Central memory CD8-positive, alpha-beta T cell (primary cell): ENCODE measurements at places on chromosomes 2 and 18.

- no peaks in the 10 kb centered on the region for H3K36me3 ChIP-seq
- H3K4me3 ChIP-seq: no peak overlapping the region
- no peak overlapping the region for H3K27ac ChIP-seq
- no peaks in the 10 kb centered on the region for H3K27me3 ChIP-seq
- H3K4me1 ChIP-seq: no peaks in the 10 kb centered on the region
Measured at GRCh38 chr2:164388511-164388910, 232.8 kb downstream of the GRB14 start.

- peak overlapping the region; percentile 22 for H3K27ac ChIP-seq
- peak overlapping the region; percentile 18 for H3K4me3 ChIP-seq
- H3K36me3 ChIP-seq: no peaks in the 10 kb centered on the region
Measured at GRCh38 chr2:30332791-30333453, 101.6 kb downstream of the LBH start.

DNA sequence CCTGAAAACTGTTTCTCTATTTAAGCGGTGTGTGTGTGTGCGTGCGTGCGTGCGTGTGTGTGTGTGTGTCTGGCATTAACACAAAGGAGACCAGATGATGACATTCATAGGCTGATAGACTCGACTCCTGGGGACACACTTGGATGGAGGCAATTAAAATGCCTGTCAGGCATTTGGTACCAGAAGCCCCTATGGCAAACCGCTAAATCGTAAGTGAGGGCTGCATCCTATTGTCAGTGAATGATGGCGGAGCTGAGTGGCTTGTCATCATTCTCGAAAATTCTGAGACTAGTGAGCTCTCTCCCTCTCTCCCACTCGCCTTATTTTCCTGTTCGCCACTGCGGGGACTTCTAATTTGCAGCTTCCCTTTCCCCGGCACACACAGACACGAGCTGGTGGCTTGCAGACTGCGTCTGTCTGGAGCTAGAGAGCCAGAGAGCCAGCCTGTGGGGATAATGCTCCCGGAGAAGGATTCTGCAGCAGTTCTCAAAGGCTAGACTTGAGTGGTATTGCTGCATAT, 155.4 kb downstream of the MAP2 start:
- H3K4me3 ChIP-seq: no peak overlapping the region
- no peaks in the 10 kb centered on the region for H3K27me3 ChIP-seq
- H3K4me1 ChIP-seq: no peaks in the 10 kb centered on the region
- no peak overlapping the region for H3K27ac ChIP-seq
- no peaks in the 10 kb centered on the region for H3K36me3 ChIP-seq

GRCh38 chr18:14577971-14578370, 34.6 kb upstream of the POTEC start:
- H3K27me3 ChIP-seq: peaks cover 13% of the 10 kb centered on the region
- no peak overlapping the region for H3K27ac ChIP-seq
- H3K4me3 ChIP-seq: no peak overlapping the region

- DNase-seq: no peak
- no peaks in the 10 kb centered on the region for H3K27me3 ChIP-seq
- H3K27ac ChIP-seq: no peak overlapping the region
- H3K36me3 ChIP-seq: no peaks in the 10 kb centered on the region
- H3K4me1 ChIP-seq: no peaks in the 10 kb centered on the region
Measured at GRCh38 chr18:59554796-59555335, 142.4 kb downstream of the CCBE1 start.

DNA sequence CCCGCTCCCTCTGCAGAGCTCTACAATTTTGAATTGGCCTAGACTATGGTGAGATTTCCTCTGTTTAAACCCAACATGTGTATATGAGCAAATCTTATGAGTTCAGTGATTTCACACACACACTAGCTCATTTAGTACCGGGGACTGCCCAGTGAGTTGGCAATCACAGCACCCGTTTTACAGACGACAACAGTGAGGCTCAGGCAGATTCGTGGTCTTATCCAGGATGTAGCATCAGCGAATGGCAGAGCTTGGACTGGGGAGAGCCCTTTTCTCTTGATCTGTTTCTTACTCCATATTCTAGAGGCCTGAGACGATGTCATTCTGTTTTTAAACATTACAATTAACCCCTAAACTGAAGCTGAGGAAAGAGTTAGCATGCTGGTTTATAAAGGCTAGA, 419.9 kb downstream of the NBAS start:
- no peak for DNase-seq
- H3K36me3 ChIP-seq: peaks cover 3% of the 10 kb centered on the region
- H3K27ac ChIP-seq: peak overlapping the region; percentile 36
- peaks cover 21% of the 10 kb centered on the region for H3K4me1 ChIP-seq
- no peaks in the 10 kb centered on the region for H3K27me3 ChIP-seq

DNA sequence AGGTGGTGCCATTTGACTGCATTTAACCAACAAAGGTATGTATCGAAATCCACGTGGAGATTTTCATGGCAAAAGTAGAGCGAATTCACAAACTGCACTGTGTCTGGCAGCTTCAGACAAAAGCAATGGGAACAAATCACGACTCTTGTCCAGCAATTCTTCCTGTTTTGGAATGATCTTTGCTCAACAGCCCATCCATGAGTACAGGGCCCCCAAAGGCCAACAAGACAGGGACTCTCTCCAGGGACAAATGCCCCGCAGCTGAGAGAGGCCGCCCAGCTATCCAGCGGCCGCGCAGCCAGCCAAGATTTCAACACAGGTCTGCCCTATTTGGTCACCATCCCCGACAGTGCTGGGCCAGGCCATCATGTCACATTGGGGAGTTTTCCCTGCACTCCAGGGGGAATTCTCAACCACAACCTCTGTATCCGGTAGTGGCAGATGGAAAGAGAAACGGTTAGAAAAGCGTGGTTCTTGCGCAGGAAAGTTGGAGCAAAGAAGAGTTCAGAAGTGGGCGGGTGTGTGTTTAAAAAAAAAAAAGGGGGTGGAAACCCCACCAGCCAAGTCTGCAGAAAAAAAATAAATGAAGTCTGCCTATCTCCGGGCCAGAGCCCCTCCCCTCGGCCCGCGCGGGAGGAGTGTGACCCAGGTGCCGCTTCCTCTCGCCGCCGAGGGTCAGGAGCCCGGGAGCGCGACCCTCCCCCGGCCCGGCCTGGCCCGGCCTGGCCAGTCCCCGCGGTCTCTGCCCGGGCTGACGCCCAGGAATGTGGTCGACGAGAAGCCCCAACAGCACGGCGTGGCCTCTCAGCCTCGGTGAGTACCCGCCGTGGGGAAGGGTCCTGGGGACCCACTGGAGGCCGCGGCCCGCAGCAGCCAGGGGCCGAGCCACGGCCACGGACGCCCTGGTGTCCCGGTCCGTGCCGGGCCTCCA, at the start of gene GYPC:
GYPC (plus strand) TSS at position 659 of the 931 bp plus-strand sequence; CDS start at position 765, 106 bp downstream.
- H3K36me3 ChIP-seq: peaks cover 23% of the 10 kb centered on the region
- DNase-seq: no peak
- H3K27ac ChIP-seq: peak within 1 kb of the TSS; percentile 98
- no peaks in the 10 kb centered on the region for H3K27me3 ChIP-seq
- peak within 1 kb of the TSS; percentile 96 for H3K4me3 ChIP-seq

GRCh38 chr2:97805776-97806175, 92.4 kb downstream of the ZAP70 start:
- H3K27ac ChIP-seq: no peak overlapping the region
- no peaks in the 10 kb centered on the region for H3K4me1 ChIP-seq

GRCh38 chr2:108570416-108570815, 36.1 kb downstream of the LIMS1 start:
- H3K4me1 ChIP-seq: peaks cover 13% of the 10 kb centered on the region
- no peak overlapping the region for H3K27ac ChIP-seq
- H3K4me3 ChIP-seq: no peak overlapping the region
- H3K36me3 ChIP-seq: no peaks in the 10 kb centered on the region

DNA sequence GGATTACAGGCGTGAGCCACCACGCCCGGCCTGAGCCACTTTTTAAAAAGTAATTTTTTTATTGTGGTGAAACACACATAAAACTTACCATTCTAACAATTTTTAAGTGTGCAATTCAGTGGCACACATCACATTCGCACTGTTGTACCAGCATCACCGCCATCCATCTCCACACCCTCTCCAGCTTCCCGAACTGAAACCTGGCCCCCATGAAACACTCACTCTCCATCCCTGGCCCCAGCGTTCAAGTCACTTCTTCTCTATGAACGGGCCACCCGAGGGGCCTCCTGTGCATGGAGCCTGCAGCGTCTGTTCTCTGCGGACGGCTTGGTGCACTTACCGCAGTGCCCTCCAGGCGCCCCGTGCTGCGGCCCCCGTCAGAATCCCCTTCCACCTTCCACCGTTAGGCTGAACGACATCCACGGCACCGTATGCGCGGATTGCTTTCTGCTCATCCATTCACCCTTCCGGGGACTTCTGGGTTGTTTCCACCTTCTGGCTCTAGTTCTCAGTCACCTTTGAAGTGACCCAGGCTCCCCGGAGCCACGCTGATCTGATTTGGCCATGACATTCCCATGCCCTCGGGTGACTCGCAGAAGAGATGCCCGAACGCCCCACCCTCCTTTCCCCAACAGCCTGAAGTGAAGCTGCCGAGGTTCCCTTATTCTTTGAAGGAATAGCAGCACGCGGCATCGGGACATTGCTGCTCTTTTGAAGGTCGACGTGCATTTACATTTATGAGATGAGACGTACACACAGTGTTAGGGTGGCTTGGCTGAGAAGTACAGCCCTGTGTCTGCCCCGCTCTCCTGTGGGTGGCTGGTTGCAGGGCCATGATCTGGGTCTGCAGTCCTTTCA, 134.4 kb downstream of the MBP start:
- H3K27me3 ChIP-seq: no peaks in the 10 kb centered on the region
- peaks cover 16% of the 10 kb centered on the region for H3K4me1 ChIP-seq
- no peak for DNase-seq

GRCh38 chr2:33530690-33531548, 54.5 kb downstream of the RASGRP3 start:
- no peaks in the 10 kb centered on the region for H3K27me3 ChIP-seq
- peak overlapping the region; percentile 54 for H3K27ac ChIP-seq
- no peak for DNase-seq
- H3K36me3 ChIP-seq: peaks cover 6% of the 10 kb centered on the region

- peaks cover 1% of the 10 kb centered on the region for H3K36me3 ChIP-seq
- H3K4me3 ChIP-seq: no peak overlapping the region
- H3K4me1 ChIP-seq: peaks cover 14% of the 10 kb centered on the region
- no peak overlapping the region for H3K27ac ChIP-seq
Measured at GRCh38 chr18:23131693-23132319, 3.5 kb upstream of the CABLES1 start.

- DNase-seq: no peak
- no peaks in the 10 kb centered on the region for H3K4me1 ChIP-seq
- no peaks in the 10 kb centered on the region for H3K36me3 ChIP-seq
- no peaks in the 10 kb centered on the region for H3K27me3 ChIP-seq
Measured at GRCh38 chr2:163248376-163249253, 410.0 kb upstream of the KCNH7 start.

- no peaks in the 10 kb centered on the region for H3K4me1 ChIP-seq
- no peak overlapping the region for H3K4me3 ChIP-seq
- DNase-seq: no peak
- H3K27me3 ChIP-seq: no peaks in the 10 kb centered on the region
- no peaks in the 10 kb centered on the region for H3K36me3 ChIP-seq
Measured at GRCh38 chr18:53360501-53361443, 863.7 kb downstream of the MBD2 start.

GRCh38 chr2:100283724-100284501, 38.4 kb downstream of the LONRF2 start:
- peaks cover 49% of the 10 kb centered on the region for H3K27me3 ChIP-seq
- no peaks in the 10 kb centered on the region for H3K36me3 ChIP-seq
- no peak overlapping the region for H3K27ac ChIP-seq
- H3K4me3 ChIP-seq: no peak overlapping the region
- peaks cover 5% of the 10 kb centered on the region for H3K4me1 ChIP-seq
- no peak for DNase-seq

- H3K27ac ChIP-seq: no peak overlapping the region
- H3K36me3 ChIP-seq: no peaks in the 10 kb centered on the region
- H3K4me3 ChIP-seq: no peak overlapping the region
- no peaks in the 10 kb centered on the region for H3K4me1 ChIP-seq
- peaks cover 16% of the 10 kb centered on the region for H3K27me3 ChIP-seq
Measured at GRCh38 chr2:142974288-142975024, 97.0 kb downstream of the KYNU start.

- no peaks in the 10 kb centered on the region for H3K36me3 ChIP-seq
- peaks cover 54% of the 10 kb centered on the region for H3K27me3 ChIP-seq
- no peak for DNase-seq
- no peak overlapping the region for H3K4me3 ChIP-seq
Measured at GRCh38 chr2:106561356-106561755, 74.2 kb downstream of the CD8B2 start.

- no peaks in the 10 kb centered on the region for H3K27me3 ChIP-seq
- H3K4me3 ChIP-seq: no peak overlapping the region
- no peaks in the 10 kb centered on the region for H3K4me1 ChIP-seq
- H3K27ac ChIP-seq: no peak overlapping the region
Measured at GRCh38 chr2:194166818-194167217, 1490.2 kb upstream of the SLC39A10 start.

GRCh38 chr18:7207366-7207915, 23.4 kb upstream of the LRRC30 start:
- DNase-seq: no peak
- no peaks in the 10 kb centered on the region for H3K36me3 ChIP-seq
- H3K4me3 ChIP-seq: no peak overlapping the region
- no peaks in the 10 kb centered on the region for H3K4me1 ChIP-seq

GRCh38 chr2:54912893-54913292, 137.4 kb downstream of the RTN4 start:
- H3K27ac ChIP-seq: no peak overlapping the region
- no peak overlapping the region for H3K4me3 ChIP-seq
- no peak for DNase-seq
- no peaks in the 10 kb centered on the region for H3K36me3 ChIP-seq
- peaks cover 8% of the 10 kb centered on the region for H3K27me3 ChIP-seq
- H3K4me1 ChIP-seq: no peaks in the 10 kb centered on the region

DNA sequence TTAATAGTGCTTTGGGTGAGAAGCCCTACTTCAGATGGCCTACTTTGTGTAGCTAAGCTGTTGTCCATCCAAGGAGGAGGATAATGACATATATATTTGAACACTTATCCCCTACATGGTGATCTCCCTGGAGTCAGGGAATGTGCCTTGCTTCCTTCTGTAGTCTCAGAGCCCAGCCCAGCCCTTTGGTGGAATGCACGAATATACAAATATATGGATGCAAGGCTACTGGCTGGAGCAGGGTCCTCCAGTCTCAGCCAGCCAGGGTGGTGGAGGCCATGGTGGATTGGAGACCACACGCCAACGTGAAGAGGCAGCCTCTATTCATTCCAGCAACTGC, 150.6 kb upstream of the RIOK3 start:
- H3K27ac ChIP-seq: no peak overlapping the region
- H3K36me3 ChIP-seq: peaks cover 1% of the 10 kb centered on the region
- DNase-seq: no peak
- H3K4me3 ChIP-seq: no peak overlapping the region
- peaks cover 10% of the 10 kb centered on the region for H3K4me1 ChIP-seq
- no peaks in the 10 kb centered on the region for H3K27me3 ChIP-seq

DNA sequence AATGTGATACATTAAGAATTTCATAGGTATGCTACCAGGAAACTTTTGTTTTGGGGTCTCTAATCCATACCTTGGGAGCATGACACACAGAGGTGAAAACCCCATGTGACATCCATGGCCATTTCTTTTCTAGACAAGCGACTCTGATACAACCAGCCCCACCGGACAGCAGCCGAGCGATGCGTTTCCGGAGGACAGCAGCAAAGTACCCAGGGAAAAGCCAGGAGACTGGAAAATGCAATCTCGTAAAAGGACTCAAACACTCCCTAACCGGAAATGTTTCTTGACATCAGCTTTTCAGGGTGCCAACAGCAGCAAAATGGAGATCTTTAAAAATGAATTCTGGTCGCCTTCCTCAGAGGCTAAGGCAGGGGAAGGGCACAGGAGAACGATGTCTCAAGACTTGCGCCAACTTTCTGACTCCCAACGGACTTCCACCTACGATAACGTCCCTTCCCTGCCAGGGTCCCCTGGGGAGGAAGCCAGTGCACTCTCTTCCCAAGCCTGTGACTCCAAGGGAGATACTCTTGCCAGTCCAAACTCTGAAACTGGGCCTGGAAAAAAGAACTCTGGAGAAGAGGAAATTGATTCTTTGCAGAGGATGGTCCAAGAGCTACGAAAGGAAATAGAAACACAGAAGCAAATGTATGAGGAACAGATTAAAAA, 48.9 kb downstream of the BMP10 start:
- peaks cover 55% of the 10 kb centered on the region for H3K4me1 ChIP-seq
- peaks cover 91% of the 10 kb centered on the region for H3K36me3 ChIP-seq
- H3K27me3 ChIP-seq: no peaks in the 10 kb centered on the region
